ENCODE measurements at places on chromosomes 5 and 9.

DNA sequence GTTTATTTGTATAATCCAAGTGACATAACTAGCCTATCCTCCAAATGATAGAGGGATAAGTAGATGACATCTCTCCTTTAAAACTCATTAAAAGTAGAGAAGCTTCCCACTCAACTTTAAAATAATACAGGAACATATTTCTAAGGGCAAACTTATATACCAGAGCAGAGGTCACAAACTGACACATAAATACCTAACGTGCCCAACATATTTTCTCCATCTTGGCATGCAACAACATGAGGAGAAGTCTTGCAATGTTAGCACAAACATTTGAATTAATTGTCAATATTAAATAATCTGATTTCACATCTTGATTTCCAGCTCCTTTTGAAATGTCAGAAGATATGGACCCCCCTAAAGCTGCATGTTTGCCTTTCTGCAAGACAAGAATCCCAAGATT is 335.0 kb downstream of the DEPDC1B start:
- DNase-seq = no peak

DNA sequence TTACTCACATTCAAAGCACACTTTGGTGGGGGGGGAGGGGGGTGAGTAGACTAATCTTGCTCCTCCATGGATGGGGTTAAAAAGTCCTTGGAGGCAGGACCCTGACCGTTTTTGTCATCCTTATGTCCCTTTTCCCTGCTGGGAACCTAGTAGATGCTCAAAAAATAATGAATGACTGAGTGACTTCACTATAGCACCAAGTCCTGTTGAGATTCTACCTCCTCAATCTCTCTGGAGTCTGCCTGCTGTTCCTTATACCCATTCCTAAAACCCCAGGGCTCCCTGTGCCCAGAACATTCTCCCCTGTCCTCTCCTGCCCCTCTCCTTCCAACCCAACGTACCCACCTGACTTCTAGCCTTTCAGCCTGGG is 2.3 kb upstream of the CSF2 start:
- DNase-seq = no peak

DNA sequence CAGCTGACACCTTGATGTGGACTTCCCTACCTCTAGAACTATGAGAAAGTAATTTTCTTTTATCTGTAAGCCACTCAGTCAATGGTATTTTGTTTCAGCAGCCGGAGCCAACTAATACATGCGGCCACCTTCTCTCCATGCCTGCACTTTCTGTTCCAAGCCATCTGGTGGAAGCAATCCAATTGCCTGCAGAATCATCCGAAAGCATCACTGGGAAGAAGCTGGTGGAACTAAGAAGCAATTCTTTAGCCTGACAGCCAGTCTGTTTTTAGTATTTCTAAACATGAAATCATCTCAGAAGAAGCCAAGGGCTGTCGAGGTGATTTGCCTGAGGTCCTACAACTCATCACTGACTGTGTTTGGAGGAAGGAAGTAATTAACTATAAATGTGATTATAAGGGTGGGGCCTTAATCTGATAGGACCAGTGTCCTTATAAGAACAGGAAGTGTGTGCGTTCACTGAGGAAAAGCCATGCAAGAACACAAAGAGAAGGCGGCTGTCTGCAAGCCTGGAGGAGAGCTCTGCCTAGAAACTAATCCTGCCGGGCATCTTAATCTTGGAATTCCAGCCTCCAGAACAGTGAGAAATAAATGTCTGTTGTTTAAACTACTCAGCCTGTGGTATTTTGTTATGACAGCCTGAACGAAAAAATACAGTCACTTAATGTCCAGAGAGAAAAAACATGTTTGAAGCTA is 49.1 kb downstream of the NXNL2 start:
- DNase-seq = no peak

DNA sequence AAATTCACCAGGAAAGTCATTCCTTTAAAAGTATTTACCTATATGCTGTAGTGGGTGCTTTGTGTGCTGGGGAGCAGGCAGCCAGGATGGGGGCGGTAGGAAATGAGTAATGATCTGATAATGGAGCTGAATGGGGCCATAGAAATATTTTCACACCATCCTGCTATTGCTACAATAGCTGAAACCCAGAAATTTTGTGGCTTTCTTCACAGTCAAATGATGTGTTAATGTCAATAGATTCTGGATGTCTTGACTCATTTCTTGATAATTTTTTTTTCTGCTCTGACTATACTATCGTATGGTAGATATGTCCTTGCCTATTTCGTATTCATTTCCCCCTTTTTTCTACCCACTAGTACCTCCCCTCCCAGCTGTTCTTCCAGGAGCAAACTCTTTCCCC is 59.5 kb downstream of the RORB start:
- DNase-seq = no peak

DNA sequence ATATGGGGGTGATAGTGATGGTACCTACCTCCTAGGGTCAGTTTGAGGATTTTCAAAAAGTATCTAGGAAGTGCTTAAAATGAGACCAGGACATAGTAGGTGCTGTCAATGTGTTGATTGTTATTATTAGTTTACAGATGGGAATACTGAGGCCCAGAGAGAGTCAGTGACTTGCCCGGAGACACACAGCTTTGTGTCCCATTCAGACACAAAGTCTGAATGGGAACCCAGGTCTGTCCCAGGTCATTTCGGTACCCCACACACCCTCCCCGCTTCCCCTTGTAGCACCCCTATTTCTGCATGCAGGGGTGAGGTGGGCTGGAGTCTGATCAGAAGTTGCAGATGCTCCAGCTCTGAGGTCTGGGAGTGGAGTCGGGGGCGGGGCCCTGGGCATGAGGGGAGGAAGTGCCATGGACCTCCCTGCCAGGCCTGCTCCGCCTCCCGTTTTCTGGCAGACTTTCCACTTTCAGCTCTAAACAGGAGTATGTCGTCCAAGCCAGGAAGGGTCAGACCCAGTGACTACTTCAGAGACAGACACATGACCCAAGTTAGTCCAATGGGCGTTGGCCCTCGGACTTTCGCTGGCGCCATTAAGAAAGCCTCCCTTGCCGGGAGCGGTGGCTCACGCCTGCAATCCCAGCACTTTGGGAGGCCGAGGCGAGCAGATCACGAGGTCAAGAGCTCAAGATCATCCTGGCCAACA is 3.2 kb upstream of the DBN1 start:
- DNase-seq = peak; percentile 47

- DNase-seq = no peak
These were observed 133.1 kb upstream of the SPDL1 start for GRCh38 chr5:169450464-169450863.

- DNase-seq = no peak
These were observed 77.7 kb downstream of the ANKH start for GRCh38 chr5:14793851-14794250.

GRCh38 chr5:110865400-110866094 is 126.7 kb downstream of the SLC25A46 start:
- no peak for DNase-seq

GRCh38 chr5:117877731-117878130 is 1110.6 kb downstream of the DTWD2 start:
- no peak for DNase-seq

DNA sequence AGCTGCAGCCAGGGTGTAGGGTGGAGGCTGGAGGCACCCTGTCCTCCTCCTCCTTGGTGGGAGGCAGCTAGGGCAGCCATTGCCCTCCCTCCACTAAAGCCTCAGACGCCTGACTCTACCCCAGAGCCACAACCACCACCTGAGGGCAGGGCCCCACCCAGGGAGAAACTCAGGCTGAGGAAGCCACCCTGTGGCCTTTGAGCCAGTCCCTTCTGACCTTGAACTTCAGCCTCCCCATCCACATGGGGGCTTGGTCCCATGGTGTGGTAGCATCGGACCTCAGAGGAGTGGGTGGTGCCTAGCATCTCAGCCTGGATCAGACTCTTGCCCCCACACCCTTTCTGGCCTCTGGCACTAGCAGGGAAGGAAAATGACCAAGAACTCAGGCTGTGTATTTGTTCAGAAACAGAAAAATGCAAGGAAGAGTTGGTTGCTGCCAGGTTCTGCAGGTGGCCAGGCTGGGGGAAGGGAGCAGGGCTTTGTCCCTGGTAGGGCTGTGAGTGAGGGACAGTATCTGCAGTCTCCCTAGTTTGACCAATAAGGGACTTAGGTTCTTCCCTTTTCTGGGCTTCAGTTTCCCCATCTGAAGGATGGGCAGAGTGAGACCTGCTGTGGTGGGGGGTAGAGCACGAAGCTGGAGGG is 3.2 kb downstream of the DAB2IP start:
- no peak for DNase-seq

DNA sequence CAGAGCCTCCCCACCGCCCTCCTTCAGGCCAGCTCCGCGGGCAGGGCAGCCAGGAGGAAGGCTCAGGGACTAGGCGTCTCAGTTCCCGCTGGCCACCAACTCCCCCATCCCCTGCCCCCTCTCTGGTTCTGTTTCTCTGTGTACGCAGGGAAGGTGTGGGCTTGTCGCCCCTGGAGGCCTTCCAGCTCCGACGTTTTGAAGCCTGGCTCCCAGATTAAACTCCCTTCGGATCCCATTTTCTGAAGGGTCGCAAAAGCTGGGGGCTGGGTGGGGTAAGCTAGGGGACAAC is 346 bp downstream of the ATOX1 start:
- DNase-seq = no peak

GRCh38 chr5:6717687-6718086 is 4.5 kb downstream of the TENT4A start:
- DNase-seq = no peak

DNA sequence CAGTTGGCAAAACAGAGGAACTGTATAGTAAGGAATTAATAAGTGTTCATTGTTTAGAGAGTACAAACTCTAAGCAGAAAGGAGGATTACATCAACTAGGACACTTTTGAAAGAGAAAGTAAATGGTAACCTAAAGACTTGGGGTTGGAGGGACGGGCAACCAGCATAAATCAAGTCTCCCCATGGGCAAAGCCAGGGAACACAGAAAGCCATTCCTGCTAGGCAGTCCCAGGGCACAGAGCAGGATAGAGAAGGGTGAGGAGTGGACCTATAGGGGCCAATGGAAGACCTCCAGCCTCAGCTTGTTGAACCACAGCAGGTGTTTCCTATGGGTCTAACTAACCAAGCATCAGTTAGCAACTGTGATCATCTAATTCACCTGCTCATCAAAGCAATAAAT is 9.2 kb upstream of the ERAP1 start:
- DNase-seq = no peak

DNA sequence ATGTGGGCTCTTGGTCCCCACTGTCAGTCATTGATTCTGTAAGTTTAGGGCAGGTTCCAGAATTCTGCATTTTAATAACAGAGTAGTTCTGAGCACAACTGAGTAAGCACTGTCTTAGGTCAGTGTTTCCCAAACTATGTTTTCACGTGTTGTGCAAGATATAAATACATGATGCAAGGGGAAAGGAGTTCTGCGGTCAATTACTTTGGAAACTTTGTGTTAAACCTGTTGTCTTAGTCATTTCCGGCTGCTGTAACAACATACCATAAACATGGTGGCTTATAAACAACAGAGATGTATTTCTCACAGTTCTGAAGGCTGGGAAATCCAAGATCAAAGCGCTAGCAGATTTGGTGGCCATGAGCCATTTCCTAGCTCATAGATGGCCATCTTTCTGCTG is 69.8 kb downstream of the EQTN start:
- no peak for DNase-seq

DNA sequence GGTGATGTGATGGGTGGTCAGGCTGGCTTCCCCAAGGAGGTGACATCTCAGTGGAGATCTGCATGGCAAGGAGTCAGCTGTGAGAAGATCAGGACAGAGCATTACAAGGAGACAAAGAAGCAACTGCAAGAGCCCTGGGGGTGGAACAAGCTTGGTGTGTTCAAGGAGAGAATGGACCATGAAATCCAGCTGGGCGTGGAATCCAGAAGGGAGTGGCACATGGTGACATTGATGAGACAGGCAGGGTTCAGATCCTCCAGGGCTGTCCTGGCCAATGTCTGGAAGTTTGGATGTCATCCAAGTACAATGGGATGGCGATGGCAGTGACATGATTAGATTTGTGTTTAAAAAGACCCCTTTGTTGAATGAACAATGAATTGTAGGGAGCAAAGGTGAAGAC is 175.6 kb downstream of the MACROH2A1 start:
- DNase-seq = no peak

GRCh38 chr5:96572864-96573512 is 89.2 kb upstream of the CAST start:
- no peak for DNase-seq

- peak; percentile 93 for DNase-seq
These were observed 216.8 kb upstream of the PIK3R1 start for GRCh38 chr5:67998709-67999261.

- DNase-seq = no peak
These were observed 10.6 kb upstream of the EXOC3 start for GRCh38 chr5:432201-432927.

- no peak for DNase-seq
These were observed 224.8 kb downstream of the ZNF608 start for GRCh38 chr5:124521461-124522230.

DNA sequence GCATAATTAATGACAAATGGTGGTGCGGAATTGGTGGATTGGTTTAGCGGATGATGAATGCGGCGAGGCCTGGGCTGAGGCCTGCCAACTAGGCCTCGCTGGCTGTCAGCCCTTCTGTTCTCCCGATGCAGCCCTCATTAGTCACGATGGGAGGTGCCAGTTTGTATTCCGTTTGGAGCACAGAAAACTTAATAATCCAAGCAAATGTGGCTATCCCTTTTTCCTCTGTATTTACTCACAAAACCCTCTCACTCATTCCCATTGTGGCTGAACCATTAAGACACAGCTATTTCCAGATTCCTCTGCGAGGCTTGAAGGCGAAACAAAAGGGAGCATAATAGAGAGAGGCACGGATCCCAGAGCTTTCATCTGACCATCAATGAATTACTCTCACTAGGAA is 114.3 kb downstream of the MVB12B start:
- no peak for DNase-seq

GRCh38 chr5:81151546-81151945 is 81.6 kb upstream of the CKMT2 start:
- DNase-seq = peak; percentile 4

- DNase-seq = no peak
These were observed 944 bp downstream of the IFNA21 start for GRCh38 chr9:21165516-21165915.

- DNase-seq = no peak
These were observed 151.4 kb downstream of the KDM4C start for GRCh38 chr9:6909181-6909580.

DNA sequence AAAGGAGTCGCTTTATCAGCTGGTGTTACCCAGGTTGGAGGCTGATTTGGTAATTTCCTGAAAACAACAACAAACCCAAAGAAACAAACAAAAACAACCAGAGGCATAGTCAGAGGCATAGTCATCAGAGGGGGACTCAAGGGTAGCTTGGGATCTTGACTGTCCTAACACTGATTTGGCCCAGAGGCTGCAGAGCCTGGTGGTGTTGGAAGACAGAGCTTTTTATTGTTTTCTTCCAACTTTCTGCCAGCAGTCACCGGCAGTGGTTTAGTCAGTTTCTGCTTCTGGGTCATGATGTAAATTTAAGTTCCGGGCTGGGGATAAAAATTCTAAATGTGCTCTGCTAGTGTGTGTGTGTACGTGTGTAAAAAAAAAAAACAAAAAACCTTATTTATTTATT is 23.5 kb upstream of the NKX2-5 start:
- DNase-seq = no peak

GRCh38 chr9:98881836-98882568 is 61.7 kb upstream of the COL15A1 start:
- DNase-seq = no peak
